Activated CD4-positive, alpha-beta T cell treated with anti-CD3 and anti-CD28 coated beads for 48 hours (primary cell): ENCODE measurements at places on chromosomes 2 and 18.

DNA sequence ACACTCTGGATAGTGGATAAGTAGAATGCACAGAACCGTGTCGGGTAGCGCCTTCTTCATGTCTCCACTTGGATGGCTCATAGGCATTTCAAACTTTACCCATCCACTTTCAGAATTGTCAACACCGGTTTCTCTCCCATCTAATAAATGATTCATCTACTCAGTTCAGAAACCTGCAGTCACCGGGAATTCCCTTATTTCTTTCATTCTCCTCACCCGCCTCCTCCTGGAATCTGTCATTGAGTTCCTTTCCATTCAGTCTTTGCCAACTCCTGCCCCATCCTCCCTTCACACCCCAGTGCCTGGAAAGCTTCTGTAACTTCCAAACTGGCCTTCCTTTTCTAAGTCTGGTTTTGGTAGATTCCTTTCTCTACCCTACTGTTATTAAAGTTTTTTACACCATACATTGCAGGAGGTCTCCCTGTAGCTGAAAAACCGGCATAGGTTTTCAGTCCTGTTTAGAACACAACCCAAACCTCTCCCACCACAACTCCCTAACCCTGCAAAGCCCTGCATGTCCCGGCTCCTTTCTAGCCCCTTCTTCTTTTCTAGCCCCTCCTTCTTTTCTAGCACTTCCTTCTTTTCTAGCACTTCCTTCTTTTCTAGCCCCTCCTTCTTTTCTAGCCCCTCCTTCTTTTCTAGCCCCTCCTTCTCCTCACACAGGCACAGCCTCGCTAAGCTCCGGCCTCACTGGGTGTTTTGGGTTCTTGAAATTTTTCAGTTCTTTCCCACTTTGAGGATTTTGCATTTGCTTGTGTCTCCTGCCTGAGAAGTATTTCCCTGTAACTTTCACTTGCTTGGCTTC, 133.9 kb upstream of the KLHL14 start:
- DNase-seq, result no peak

DNA sequence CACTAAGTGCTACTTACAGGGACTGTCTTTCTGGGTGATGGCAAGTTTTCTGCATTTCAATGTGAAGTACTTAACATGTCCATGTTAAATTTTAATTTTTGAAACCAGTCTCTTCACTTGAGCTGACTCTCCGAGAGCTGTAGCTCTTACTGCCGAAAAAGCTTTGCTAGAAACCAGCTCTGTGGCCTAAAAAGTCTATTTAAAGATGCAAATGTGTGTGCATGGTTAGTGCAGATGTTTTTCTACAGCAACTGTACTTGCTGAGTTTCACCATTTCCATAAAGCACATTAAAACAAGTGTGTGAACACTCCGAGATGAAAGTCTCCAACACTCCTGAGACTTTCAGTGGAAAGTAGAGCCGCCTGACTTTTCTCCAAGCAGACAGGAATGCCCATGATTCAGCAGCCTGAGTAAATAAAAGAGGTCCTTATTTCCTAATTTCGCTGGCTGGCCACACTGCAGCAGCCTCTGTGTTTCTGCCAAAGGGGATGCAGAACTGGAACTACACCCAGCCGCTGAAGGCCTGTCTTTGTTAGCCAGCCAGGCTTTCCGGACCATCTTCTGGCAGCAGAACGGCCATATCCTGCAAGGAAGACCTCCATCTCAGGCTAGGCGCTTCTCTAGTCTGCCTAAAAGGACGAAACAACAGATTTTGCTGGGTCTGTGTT, 121.2 kb downstream of the ZNF521 start:
- no peak for DNase-seq

DNA sequence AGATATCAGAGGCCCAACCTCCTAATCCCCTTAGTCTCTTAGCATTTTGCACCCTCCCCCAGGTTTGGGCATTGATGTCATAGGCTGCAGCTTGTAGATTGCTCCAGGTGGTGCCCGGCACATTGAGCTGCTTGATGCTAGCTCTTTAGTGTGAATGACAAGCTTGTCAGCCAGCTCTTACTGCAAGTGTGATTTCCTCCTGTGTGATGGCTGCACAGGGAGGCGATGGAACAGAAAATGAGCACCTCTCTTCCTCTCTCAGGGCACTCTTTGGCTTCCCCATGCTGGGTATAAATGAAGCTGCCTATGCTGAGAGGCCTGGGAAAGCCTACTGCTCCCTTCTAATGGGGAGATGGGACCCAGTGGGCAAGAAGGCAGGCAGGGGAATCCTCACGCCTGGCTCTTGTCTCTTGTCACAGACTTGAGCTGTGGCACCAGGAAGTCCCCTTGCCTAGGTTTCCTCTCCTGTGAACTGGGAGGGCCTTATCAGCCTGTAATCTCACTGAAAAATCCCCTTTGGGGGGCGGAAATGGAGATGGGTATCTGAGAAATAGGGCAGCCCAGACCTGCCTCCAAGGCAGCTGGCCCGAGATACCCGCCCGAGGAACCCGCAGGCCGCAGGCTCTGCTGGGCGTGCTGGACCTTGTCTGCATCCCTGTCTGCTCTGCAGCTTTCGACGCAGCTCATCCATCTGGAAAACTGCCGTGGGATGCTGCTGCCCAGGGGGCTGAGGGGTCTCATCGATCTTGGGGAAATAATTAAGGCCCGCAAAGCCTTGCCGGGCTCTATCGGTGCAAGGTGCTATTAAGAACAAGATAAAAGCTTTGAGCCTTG, 163.5 kb upstream of the CXCR4 start:
- DNase-seq, result peak; percentile 38

- DNase-seq, result no peak
These were observed 14.7 kb upstream of the OTOS start for GRCh38 chr2:240155048-240155744.

DNA sequence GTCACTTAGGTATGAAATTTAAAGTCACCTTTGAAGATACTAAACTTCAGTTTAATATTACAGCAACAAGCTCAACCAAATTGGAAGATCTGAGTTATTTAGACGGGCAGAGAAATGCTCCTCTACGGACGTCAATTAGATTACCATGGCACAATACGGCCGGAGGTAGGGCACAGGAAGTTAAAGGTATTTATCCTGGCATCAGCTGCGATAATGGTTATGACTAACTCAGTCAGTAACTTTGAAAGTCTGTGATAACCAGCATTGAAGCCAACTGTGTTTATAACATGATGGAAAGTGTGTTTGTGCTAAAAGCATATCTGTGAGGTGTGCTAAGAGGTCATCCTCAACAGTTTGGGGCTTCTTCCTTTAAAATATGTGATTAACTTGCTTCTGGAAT, 117.3 kb downstream of the WDSUB1 start:
- DNase-seq, result no peak
